ENCODE measurements at places on chromosomes 16 and 17.
A peak's percentile ranks its signal among the peaks of the same experiment; 100 is the strongest.

- DNase-seq, result no peak
Measured at GRCh38 chr17:55774846-55775271, 24.0 kb downstream of the PCTP start.

DNA sequence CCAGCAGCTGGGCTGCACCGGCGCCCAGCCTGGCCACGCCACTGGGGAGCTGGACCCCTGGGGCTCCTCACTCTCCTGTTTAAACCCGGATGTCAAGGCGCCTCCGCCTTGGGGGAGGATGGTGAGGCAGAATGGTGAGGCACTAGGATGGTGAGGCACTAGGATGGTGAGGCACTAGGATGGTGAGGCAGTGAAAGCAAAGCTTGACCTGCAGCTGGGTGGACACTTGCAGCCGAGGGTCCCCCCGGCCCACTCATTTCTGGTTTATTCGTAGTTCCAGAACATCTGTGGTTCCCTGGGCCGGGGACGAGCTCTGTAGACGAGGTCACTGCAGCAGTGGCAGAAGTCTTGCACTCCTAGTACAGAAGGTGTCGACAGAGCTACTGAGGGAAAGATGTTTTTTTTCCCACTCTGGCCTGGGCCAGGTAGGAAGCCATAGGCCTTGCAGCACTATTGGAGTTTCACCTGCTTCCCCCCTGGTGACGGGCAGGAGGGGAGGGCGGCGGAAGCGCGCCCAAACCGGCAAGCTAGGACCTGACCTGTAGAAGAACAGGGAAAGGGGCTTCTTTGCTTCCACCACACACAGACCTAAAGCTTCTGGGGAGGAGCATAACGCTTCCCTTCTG is 1.1 kb upstream of the HNF1B start:
- no peak for DNase-seq

DNA sequence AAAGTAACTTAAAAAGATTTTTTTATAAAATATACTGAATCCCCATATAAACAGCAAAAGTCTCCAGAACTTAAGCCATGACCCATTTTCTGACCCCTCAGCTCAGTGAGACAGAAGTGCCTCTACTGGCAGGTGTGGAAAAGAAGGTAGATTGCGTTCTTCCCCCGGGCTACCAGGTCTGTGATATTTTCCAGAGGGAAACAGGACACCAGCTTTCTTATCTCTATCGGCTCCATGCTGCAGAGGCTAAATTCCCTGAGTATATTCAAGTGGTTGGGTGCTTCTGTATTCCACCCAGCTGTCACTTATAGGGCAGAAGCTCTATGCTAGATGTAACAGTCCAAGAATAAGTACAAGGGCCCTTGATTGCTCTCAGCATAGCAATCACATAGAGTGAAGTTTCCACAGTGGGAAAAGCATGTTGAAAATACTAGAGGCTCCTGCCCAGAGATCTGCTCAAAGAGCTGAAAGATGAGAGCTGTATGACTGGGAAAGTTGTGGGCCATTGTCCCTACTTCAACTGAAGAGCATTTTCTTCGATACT is 687.3 kb downstream of the CDH11 start:
- DNase-seq, result no peak

DNA sequence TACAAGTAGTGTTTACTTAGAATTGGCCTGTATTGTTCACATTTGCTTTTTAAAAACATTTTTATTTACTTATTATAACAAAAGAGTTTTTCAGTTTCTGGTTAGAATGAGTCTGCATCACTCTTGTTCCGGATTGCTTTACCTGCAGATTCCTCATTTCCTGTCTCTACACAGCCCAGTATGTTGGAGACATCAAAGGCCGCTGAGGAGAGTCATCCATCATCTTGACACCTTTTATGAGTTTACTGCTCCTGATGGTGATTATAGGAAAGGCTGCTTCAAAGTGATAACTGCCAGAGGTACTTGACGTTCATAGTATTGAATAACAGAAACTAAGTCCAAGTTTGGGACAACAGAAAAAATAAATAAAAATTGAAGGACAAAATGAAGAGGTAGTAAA is 490.5 kb upstream of the CA10 start:
- no peak for DNase-seq

DNA sequence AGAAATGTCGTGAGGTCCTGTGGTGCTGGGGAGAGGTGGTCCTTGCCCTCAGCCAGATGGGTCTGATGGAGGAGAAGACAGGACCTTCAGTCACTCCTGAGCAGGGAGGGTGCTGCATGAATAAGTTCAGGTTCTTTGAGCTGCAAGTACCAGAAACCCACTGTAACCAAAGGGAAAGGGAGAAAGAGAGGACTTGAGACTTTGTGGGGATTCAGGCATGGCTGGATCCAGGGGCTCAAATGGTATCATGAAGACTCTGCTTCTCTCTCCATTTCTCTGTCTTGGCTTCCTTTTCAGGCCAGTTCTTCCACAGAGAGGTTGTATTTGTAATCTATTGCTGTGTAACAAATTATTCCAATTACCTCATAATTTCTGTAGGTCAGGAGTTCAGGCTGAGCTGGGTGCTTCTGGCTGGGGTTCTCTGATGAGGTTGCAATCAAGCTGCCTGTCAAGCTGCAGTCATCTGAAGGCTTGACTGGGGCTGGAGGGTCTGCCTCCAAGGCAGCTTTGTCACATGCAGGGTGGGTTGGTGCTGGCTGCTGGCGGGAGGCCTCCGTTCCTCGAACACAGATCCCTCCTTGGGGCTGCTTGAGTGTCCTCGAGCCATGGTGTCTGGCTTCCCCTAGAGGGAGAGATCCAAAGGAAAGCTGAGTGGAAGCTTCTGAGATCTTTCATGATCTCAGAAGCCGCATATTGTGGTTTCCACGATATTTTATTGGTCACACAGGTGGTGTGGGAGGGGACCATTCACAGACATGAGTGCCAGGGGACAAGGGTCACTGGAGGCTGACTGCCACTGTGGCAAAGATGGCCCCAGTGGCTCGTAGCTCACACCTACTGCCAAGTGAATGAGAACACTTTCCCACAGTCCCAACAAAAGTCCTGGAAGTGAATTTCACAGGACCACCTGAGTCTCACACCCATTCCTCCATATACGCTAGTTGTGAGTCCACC is 5.9 kb upstream of the ADCY7 start:
- DNase-seq, result no peak

GRCh38 chr17:489758-490329 is 137.2 kb upstream of the RPH3AL start:
- DNase-seq, result peak; percentile 65

DNA sequence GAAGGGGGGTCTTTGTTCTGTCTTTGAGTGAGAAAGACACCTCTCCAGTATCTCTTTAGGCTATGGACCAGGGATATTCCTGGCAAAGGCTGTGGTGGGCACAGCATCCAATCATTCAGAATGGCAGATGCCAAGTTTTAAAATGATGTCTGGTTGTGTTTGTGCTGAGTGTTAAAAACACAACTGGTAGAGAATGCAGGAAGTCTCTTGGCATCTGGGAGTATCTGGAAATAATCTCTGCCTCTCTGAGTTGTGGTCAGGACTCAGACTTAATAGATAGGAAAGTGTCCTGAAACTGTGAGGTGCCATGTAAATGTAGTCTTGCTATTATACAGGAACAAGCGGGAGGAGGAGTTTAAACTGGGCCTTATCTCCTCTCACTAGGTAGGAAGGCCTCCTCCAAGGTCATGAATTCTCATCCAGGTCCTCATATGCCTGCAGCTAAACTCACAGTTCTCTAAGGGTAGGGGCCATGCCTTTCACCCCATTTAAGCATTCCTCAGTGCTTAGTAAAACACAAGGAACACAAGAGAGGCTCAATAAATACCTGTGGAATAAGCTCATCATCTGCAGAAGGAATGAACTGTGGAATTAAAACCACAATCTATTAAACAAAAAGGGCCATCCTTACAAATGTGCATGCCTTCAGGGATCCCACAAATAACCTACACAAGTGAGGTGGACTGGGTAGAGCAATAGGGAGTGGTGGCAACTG is 317.6 kb downstream of the CBLN1 start:
- peak; percentile 57 for DNase-seq
